Fibroblast of skin of back (primary cell): ENCODE measurements at places on chromosomes 13 and 19.

- no peak for DNase-seq
Measured at GRCh38 chr13:99811067-99811700, 160.4 kb downstream of the ZIC5 start.

- no peak for DNase-seq
Measured at GRCh38 chr19:3554254-3555083, 2.9 kb downstream of the MFSD12 start.

DNA sequence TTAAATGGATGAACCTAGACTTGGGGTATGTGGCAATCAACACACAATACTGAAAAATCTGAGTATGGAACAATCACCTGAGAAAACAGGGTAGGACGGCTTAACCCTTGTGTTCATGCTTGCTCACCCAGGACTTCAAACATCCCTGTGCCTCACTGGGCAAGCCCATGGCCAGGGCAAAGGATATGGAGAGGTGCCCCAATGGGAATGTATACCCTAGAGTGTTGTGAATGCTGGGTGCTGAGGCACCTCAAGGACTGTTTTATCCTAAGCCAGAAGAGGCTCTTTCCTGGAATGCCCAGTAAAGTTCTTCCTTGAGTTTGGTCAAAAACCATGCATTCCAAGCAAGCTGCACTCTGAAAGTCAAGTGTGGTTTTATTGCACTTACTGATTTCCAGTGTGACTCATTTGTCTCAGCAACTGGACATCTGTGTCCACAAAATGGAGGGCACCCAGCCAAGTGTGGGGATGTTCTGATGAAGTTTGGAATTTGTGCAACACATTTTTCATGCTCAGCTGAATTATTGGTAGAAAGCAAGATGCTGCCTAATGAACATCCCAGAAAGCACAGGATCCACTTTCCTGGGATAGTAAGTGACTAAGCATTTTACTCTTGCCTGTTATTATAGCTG is 531.3 kb downstream of the RFC3 start:
- peak; percentile 98 for DNase-seq

DNA sequence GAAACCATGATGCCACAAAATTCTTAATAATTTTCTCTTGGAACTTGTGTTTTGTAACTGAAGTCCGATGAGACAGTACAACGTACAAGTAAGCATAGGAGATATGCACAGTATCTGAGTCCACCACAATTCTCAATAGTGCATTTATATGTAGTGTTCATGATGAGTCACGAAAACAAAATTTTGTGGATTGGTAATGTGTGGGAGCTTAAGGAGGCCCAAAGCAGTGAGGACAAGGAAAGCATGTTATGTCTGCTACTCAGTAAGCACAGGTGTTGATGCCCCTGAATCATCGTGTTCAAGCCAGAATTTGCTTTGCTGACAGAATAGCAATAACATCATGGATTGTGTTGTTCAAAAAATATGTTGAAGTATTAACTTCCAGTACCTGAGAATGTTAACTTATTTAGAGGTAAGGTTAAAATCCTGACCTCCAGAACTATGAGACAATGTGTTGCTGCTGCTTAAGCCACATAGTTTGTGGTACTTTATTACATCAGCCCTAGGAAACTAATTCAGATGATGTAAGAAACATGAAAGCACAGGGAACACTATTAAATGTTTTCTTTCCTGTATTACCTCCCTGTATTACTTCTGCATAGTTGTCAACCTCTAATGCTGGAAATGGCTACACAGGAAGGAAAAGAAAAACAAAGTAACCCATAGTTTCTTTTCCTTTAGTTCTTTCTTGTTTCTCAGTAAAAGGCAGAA is 201.3 kb downstream of the SLITRK6 start:
- DNase-seq, result no peak

- no peak for DNase-seq
Measured at GRCh38 chr19:1237027-1237659, 662 bp downstream of the CBARP start.

- no peak for DNase-seq
Measured at GRCh38 chr13:85661675-85662074, 137.5 kb downstream of the SLITRK6 start.

DNA sequence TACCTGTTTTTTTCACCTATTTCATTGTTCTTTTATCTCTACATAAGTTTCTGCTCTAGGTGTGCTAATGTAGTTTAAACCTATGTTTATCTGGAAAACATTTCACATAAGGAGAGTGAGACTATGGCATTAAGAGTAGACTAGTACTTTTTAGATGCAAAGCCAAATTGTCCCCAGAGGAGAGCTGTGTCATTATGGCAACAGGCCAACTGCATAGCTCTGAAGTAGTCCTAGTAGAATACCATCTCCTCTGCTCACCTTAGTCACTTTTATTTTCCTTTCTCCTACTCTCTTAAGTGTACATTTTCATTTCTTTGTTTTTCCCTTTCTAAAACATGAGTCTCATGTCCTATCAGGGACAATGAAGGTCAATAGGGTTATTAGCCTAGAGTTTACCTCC is 123.1 kb downstream of the ITGBL1 start:
- peak; percentile 42 for DNase-seq

- peak; percentile 5 for DNase-seq
Measured at GRCh38 chr19:51480590-51480989, 2.3 kb downstream of the CEACAM18 start.

- DNase-seq, result no peak
Measured at GRCh38 chr13:109737046-109737573, 49.3 kb downstream of the IRS2 start.

DNA sequence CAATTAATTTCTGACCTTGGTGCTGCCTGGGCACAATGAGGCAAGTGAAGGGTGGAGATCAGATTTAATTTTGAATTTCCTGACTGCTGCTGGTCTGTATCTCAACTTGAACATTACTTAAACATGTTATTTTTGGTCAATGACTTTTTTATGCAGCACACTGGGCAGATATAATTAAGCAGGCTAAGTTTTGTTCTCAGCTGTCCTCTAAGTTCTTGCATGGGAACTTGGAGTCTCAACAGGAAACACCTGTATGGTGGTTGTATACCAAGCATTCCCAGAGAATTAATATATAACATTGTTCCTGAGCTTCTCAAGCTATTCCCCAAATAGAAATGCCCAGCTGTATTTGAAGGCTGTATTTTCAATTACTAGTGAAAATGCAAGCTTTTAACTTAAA is 113.5 kb upstream of the EDNRB start:
- no peak for DNase-seq

DNA sequence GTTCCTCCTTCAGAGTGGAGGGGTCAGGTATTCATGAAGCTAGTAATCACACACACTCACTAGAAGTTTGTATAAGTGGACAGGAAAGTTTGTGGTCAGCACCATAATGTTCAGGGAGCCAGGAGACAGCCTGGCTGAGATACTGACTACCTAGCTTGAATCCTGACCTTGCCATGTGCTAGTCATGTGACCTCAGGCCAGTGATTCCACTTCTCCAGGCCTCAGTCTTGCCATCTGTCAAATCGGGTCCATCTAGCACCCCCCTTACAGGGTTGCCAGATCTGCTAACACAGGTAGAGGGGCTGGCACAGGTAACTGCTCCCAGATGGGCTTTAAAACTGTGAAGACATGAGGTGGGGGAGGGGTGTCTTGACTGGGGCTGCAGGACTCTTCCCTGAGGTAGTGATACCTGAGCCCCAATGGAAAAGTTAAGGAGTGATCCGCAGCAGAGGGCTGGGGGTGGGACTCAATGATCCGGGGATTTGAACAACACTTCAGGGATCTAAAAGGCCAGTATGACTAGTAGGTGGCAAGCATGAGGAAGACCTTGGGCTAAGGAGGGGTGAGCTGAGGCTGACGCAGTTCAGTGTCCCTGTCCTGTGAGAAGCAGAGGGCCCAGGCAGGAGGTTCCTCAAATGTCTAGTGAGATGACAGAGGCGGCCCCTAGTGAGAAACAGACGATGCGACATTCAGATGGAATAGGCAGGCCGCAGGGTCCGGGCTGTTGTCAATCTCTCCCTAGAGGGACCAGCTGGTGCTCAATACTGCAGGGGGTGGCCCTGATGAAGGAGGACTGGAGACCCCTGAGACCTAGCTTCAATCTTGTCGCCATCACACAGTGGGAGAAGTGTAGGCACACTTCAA is 8.5 kb downstream of the ACTMAP start:
- DNase-seq, result no peak

GRCh38 chr19:30335306-30335886 is 36.8 kb upstream of the ZNF536 start:
- DNase-seq, result no peak

DNA sequence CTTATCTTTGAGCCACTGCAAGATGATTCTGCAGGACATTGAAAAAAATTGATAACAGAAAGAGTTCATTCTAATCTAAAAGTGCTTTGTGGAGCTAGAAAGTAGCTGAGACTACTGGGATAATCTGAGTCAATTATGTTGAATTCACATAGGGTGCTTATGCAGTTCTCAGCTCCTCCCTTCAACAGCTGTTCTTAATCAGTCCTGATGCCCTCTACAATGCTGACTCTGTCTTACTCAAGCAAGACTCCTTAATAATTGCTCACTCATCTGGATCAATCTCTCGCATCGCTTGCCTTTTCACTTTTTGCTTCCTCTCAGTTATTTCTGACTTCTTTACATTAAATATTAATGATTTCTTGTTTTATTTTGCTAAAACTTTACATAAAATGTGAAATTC is 182.1 kb downstream of the PCDH17 start:
- DNase-seq, result no peak

DNA sequence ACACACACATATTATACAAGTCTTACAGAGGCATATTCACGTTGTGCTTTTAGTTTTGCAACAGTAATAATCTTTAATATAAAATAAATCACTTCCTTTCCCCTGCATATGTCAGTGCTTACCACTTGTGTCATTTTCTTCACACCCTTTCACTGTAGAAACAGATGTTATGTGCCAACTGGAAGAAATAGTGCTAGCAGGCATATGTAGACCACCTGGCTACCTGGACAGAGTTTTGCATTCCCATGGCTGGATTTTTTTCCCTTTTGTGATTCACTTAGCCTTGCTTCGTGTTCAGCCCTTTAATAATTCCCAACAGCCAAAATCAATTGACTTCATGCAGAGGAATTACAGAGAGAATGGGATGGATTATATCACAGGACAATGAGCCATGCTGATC is 399.1 kb upstream of the SPRY2 start:
- DNase-seq, result no peak

GRCh38 chr13:109331898-109332297 is 454.5 kb downstream of the IRS2 start:
- DNase-seq, result peak; percentile 48

DNA sequence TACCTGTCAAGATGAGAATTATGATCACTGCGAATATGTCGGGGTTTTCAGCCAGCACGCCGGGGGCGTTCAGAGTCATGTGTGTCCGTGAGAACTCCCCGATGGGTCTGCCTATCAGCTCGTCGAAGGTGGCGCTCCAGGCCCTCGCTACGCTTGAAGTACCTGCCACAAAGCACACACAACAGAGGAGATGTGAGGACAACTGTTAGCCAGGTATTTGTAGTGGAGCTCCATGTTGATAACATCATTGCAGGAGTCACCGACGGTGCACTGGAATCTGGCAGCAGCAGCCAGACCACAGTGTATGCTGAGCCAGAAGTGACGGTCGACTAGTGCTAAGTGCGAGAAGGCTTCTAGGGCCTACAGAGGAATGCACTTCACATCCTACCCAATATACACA is 62.7 kb downstream of the SLC7A1 start:
- no peak for DNase-seq

DNA sequence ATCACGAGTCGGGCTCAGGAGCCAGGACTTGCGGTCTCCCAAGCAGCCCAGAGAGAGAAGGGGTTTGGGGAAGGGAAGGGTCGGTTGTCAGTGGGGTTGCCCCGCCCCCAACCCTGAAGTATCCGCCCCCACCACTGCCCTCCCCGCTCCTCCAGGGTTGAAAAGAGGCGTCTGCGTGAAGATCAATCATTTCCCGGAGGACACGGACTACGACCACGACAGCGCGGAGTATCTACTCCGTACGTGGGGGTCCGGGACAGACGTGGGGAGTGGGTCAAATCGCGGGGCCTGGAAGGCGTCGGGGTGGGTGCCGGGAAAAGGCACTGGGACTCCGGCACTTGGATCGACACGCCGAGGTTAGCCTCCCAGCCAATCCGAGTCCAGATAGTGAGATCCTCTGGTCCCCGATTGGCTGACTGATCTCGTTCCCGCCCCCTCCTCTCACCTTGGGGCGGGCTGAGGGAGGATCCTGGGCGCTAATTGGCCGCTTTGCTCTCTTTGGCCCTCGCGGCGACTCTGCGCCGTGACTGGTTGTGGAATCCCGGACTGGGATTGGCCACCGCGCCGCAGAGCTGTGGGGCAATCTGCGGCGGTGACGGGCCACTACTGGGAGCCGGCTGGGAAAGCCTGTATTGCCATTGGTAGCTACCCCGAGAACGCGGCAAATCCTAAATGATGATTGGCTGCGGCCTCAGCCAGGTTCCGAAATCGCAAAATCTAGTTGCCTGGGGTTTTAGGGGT is 13.3 kb upstream of the CACNG6 start:
- peak; percentile 61 for DNase-seq

GRCh38 chr19:10145031-10145430 is 25.3 kb upstream of the EIF3G start:
- DNase-seq, result no peak

DNA sequence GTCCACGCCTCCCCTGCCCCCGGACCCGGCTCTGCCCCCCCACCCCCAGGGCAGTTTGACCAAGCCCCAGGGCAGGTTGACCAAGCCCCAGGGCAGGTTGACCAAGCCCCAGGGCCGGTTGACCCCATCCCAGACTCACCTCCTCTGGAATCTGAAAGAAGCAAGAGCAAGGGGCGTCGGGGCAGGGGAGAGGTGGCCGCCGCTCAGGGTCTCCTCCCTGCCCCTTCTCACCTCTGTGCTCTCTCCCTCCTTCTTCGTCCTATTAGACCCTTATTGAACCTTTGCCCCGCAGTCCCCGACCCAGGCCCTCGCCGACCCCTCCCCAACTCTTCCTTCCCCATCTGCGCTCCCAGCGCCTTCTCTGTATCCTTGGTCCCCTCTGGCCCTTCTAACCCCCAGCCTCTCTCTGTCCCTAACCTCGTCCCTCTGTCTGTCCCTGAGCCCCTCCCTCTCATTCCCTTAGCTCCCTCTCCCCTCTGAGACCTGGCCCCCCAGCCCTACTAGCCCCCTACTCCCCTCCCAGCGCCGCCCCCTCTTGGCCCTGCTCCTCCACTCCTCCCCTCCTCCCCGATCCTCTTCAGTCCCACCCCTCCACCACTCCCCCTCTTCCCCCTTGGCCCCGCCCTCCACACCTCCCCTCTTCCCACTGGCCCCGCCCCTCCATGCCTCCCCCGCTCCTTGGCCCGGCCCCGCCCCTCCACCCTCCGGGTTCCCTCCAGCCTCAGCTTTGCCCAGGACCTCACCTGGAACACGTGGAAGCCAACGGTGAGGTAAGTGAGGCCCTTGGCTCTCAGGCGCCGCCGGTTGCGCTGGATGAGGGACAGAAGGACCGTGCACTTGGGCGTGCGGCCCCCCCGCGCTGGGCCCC is 7.6 kb downstream of the CAPN12 start:
- DNase-seq, result peak; percentile 40
